ENCODE measurements at places on chromosomes 1 and 21. TPM values are rescaled to one million over a fixed set of nuclear protein-coding genes. Genes with fewer than 3 reads are reported as not detected.

PDZK1IP1 gene
- polyA plus RNA-seq, result 0.36 TPM

GRCh38 chr1:151047591-151047924 is at the start of gene C1orf56:
C1orf56 (plus strand) TSS chr1:151047751; CDS start chr1:151047848, 97 bp downstream.
- no peak for DNase-seq

- no peak for DNase-seq
These were observed 9.5 kb downstream of the CDC73 start for GRCh38 chr1:193131266-193131860.

DNA sequence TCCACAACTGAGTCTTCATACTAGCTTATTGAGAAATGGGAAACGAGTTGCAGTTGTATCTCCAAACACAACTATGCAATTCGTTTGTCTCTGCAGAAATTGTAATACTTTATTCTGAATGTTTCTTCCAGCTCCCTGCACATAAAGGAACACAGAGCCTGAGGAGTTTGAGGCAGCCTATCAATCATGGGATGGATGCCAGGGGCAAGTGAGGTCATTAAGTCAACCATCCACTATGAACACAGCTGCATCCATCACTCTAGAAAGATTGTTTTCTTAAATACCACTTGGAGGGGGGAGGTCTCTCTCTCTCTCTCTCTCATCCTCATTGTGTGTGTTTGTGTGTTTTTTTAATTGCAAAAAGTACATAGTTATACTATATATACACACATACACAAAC is 2.9 kb upstream of the PSMB2 start:
- DNase-seq, result no peak

ZYG11A gene
- polyA plus RNA-seq, result 0.08 TPM

DNA sequence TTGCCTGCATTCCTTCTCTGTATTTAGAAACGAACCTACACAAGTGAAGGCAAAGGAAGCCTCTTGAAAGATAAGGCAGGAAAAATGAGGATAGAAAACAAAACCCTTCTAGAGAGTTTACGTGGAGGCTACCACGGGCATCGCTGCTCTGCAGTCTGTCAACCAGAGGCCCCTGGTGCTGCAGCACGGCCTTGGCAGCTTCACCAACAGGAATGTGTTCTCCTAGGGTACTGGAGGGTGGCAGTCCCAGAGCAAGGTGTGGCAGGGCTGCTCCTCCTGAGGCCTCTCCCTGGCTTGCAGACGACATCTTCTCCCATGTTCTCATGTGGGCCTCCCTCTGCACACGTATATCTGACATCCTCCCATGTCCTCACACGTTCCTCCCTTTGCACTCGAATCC is 57.6 kb upstream of the SAMD11 start:
- DNase-seq, result no peak

COL16A1 gene
- polyA plus RNA-seq, result 32.8 TPM

GRCh38 chr1:235532360-235532759 is 28.1 kb upstream of the B3GALNT2 start:
- DNase-seq, result peak; percentile 76

DNA sequence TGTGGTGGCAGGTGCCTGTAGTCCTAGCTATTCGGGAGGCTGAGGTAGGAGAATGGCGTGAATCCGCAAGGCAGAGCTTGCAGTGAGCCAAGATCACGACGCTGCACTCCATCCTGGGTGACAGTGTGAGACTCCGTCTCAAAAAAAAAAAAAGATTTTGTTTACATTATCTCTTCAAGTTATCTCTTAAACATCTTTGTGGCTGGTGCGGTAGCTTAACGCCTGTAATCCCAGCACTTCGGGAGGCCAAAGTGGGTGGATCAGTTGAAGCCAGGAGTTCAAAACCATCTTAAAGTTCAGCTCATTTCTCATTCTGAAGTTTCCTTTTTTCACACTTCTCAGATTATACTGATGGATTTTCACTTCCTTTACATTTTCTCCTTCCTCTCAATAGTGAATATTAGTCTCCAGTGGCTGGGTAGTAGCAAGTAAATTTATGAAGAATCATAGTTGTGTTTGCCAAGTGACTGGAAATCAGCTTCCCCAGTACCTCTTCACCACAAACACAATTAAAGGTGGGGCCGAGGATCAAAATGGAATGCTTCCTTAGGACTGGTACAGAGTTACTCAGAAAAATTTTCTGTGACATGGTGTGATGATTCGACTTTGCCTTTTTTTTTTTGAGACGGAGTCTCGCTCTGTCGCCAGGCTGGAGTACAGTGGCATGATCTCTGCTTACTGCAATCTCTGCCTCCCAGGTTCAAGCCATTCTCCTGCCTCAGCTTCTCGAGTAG is 13.8 kb downstream of the PIP5K1A start:
- DNase-seq, result peak; percentile 49

- DNase-seq, result no peak
These were observed 7.6 kb upstream of the C1orf116 start for GRCh38 chr1:207040181-207040533.

SPATA6 gene
- polyA plus RNA-seq, result 1.3 TPM

RIIAD1 gene
- polyA plus RNA-seq, result not detected

DNA sequence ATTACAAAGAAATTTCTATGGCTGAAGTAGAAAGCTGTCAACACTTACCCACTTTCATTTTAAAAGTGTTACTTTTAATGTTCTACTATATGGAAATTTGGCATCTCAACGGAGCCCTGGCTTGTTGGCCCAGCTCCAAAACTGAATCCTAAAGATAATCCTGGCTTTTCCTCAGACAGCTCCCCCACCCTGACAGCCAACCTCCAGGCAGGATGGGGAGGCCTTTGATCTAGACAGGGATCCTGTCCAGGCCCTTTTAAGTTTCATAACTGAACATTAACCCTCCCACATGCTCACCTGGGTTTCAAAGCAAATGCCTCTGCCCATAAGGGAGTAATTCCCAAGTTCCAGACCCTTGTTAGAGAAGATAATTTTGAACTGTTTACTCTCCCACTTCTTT is 99.3 kb upstream of the RALGPS2 start:
- DNase-seq, result no peak

PTGFR gene
- 0.02 TPM for polyA plus RNA-seq

DNA sequence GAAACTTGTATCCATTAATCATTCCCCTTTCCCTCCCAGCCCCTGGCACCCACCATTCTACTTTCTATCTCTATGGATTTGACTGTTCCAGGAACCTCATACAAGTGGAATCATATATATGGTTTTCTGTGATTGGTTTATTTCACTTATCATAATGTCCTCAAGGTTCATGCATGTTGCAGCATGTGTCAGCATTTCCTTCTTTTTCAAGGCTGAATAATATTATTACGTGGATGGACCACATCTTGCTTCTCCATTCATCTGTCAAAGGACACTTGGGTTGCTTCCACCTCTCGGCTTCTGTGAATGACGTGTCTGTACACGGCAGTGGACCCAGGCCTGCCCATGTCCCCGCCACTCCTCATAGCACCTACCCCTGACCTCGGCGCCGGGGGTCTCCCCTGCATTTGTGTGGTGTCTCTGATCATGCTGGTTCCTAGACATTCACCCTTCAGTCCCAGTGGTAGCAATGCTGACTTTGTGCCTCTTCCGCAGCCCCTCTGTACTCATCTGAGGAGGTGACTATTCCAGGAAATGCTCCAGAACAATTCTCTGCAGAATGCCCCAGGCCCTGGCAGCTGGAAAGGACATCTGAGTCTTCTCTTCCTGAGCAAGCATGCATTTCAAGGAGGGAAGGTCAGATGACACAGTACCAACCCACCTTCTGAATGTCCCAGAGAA is 136.9 kb downstream of the PSMG1 start:
- no peak for DNase-seq

- no peak for DNase-seq
These were observed 8.6 kb downstream of the CDC14A start for GRCh38 chr1:100360790-100361510.

IL22RA1 gene
- 2.7 TPM for polyA plus RNA-seq

CHML gene
- polyA plus RNA-seq, result 5.9 TPM

GRCh38 chr21:26115899-26116298 is 54.7 kb downstream of the APP start:
- DNase-seq, result peak; percentile 75

DNA sequence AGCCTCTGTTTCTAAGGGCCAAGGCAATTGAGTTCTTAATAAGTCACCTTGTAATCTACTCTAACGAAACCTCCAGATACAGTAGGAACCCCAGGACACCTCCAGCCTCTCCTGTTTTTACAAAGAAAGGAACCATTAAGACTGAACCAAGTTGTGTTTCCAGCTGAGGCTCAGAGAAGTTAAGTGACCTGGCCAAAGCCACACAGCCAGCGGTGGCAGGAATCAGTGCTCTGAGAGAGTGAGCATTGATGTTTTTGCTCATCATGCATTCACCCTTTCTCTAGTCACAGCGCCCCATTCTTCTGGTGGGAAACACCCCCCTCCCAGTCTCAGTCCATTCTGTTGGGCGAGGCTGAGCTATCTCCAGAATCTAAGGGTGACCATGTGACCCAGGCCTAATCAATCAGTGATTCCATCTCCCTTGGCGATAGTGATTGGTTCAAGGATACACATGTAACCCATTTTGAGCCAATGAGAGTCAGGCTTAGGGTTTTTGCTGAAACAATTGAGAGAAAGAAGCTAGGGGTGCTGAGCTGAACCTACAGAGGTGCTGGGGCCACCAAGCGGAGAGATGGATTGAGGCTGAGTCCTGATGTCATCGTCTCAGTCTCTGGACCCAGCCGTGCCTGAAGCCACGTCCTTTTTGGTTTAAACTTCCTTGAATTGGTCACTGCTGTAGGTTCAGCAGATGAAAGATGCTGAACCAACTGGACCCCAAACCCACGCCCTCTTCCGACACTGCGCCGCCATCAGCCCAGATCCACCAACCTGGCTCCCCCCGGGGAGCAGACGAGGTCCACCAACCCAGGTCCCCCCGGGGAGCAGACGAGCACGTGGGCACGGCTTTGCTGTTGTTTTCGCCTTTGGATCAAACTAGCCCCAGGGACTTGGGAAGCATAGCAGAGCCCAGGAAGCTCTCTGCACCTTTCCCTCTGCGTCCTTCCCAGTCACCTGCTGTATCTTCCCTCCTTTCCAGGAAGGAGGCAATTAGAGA is 28.0 kb upstream of the RERE start:
- no peak for DNase-seq

SOD1 gene
- polyA plus RNA-seq, result 415 TPM

LAX1 gene
- 0.01 TPM for polyA plus RNA-seq

DNA sequence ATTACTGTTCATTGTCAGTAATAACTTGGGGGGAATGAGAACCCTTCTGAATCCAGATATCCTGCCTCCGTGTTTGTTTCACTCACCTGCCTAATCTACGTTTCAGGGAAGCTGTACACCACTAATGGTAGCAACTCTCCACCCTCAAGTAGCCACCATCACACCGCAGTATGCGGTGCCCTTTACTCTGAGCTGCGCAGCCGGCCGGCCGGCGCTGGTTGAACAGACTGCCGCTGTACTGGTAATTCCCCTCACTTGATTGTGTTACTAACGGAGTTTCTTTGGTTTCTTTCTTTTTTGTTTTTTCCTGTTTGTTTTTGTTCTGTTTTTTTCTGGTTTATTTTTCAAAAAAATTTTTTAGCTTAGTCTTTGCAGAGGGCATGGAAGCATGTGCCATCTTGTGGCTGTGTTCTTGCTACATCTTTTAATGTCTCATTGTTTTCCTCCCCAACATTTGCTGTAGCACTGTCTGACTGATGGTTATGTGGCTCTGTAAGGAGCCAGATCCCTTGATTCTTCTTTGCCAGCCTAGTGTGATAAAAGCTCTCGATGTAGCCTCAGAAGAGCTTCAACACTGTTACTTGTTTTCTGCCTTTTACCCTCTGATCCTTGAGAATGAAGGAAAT is 15.9 kb upstream of the OLFML3 start:
- DNase-seq, result no peak

DNA sequence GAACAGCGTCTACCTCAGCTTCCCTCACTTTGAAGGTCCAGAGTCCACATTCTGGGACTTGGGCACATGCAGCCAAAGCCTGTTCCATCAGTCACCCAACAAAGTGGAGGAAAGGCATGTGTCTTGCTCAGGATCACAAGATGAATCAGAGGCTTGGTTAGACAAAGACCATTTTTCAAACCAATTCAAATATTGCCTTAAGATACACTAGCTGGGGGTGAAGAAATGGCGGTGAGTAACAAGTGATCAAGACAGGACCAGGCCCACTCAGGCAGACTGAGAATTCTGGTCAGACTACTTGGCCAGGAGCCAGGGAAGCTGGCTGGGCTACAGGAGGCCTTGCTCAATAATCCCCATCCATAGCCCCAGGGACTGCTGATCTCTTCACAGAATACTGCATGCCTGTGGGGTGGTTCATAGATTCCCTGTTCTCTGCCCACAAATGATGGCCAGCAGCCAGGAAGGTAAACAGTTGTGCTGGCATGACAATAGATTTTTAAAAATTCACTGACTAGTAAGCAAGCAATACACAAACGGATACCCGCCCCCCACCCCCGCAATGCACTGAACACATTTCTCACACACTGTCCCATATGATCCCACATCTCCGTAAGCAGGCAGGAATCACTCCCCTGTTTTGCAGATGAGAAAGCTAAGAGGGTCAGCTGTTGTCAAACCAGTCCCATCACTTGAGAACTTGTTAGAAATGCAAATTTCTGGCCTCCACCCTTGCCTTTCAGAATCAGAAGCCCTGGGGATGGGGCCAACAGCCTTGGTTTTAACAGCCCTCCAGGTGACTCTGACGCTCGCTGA is 27.2 kb downstream of the ERI3 start:
- peak; percentile 100 for DNase-seq

MAGOH gene
- polyA plus RNA-seq, result 17.8 TPM

GRCh38 chr1:210755991-210756659 is 377.8 kb downstream of the KCNH1 start:
- DNase-seq, result no peak

GBP7 gene
- not detected for polyA plus RNA-seq

- peak; percentile 21 for DNase-seq
These were observed 137.8 kb downstream of the BARHL2 start for GRCh38 chr1:90579212-90579802.

DNA sequence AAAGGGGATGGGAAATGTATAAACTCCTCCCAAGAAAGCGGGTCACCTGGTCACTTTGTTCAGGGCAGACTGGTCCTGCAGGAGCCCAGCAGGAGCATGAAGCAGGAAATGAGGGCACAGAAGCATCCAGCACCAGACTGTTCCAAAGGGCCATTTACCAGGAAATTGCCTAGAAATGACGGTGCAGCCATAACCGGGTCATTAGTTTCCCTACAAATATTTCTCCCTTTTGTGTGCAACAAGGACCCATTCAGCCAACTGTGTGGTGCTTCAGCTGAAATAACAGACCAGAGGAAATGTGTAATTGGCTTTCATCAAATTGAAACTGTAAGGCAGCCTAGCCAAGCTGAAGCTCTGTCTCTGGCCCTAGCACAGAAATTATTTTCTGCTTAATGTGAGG is 7.6 kb upstream of the CTTNBP2NL start:
- DNase-seq, result peak; percentile 38

DNA sequence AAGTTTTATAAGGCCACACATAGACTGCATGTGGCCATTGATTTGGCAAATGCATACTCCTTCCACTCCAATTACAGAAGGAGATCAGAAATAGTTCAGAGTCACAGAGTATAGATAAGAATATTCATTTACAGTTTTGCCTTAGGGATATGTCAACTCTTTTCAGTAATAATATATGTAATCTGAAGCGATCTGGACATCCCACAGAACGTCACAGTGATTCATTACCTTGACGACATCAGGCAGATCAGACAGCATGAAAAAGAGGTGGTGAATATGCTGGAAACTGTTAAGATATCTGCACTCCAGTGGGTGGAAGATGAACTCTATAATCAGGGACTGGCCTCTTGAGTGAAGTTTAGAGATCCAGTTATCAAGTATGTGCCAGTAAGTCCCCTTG is 240.4 kb downstream of the DPYD start:
- DNase-seq, result no peak

GSTM5 gene
- polyA plus RNA-seq, result not detected

- no peak for DNase-seq
These were observed 203.0 kb downstream of the SLC35F3 start for GRCh38 chr1:234107416-234108021.

- DNase-seq, result no peak
These were observed 7.6 kb downstream of the GPA33 start for GRCh38 chr1:167082511-167083027.

KCNT2 gene
- not detected for polyA plus RNA-seq
